ENCODE measurements at places on chromosomes 4 and X. TPM values are rescaled to one million over a fixed set of nuclear protein-coding genes. Genes with fewer than 3 reads are reported as not detected.

The SHROOM3 gene
- 139 TPM for total RNA-seq

The MAGED2 gene
- total RNA-seq: 184 TPM

The EXOC1L gene
- total RNA-seq: not detected

The NWD2 gene
- not detected for total RNA-seq

The MAGEC3 gene
- 1.8 TPM for total RNA-seq
